ENCODE measurements at places on chromosomes 7 and 10. TPM values are rescaled to one million over a fixed set of nuclear protein-coding genes. Genes with fewer than 3 reads are reported as not detected.

DNA sequence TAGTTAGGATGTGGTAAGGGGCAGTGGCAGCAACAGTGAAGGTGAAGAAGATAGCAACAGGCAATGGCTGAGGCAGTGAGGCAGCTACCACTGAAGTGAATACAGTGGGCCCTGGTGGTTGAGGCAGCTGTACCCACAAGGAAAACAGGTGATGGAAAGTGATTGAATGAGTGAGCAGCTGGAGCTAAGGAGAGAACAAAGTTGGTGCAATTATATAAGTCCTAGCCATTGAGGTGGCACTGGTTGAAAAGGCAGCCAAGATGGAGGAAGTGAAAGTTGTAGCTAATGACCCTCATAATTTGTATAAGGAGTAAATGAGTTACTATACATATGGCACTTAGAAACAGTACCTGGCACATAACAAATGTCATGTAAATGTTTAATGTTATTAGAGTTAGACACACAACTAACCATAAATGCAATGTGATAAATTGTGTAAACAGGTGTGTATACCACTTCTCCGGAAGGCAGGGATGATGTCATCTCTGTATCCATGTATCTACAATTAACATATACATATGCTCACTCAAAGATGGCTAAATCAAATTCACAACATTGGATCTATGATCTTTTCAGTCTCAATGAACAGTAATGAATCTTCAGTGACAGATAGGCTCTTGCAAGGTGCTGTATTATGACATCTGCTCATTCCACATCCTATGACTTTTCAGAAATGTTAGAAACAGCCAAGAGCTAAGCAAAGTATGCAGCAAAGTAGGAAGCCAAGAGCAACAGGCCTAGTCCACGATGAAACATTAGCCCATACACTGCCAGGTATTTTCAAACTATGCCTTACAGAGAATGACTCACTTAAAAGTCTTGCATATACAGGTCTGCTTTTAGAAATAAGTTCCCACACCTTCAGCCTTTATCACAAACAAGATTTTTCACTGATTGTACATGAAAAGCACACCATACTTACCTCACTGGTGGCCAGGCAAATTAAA is 10.7 kb downstream of the XPNPEP1 start:
- no peak for DNase-seq

DNA sequence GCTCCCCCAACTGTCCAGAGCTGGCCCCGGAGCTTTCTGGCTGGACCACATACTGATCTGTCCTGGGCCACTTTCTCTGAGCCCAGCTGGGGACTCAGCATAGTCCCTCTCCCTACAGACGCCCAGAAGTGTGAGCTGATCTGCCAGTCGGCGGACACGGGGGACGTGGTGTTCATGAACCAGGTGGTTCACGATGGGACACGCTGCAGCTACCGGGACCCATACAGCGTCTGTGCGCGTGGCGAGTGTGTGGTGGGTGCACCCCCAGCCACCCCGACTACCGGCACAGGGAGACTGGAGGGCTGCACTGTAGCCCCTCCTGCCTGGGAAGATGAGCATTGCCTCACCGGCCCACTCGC is 41.8 kb downstream of the TBATA start:
- no peak for DNase-seq

DNA sequence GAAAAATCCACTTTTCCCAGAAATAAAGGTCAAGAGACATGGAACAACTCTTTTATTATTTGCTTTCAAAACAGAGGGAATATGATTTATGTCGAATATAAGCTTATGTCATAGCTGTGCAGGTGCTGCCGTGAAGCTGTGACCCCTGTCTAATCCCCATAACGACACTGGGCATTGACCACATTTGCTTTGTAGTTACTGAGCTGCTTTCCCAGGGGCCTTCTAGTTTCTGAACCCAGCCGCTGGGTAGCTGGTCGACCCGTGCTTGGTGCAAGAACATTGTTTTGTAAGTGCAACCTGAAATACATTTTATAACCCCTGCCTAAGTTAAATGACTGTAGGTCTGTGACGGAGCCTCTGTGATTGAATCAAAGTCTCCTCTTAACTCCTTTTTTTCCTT is 144.9 kb upstream of the HDAC9 start:
- DNase-seq = no peak

HMX3 gene
- not detected for total RNA-seq

- no peak for DNase-seq
Measured at GRCh38 chr10:44435196-44435595, 50.3 kb upstream of the CXCL12 start.
